ENCODE measurements at places on chromosomes 2 and 18.

DNA sequence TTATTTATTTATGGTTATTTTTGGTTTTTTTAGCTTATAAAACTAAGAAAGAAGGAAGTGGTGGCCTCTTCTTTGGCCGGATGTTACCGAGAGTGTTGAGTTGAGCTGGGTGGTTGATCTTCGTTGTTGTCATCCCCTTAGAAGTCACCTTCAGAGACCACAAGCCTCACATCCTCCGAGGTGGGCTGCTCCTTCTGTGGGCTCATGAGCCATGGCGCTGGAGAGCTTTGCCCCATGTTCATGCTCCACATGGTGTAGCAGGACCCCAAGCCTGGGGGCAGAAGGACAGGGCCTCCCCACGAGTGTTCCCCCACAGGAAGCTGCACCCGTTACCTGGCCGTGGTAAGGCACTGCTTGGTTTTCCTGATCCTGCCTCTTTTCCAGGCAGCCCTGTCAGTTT lies 23.4 kb downstream of the SNTG2 start:
- DNase-seq, result no peak

GRCh38 chr2:32647180-32647651 lies 19.4 kb downstream of the TTC27 start:
- no peak for DNase-seq

- no peak for DNase-seq
Observed at GRCh38 chr18:6328621-6329010, 86.1 kb downstream of the L3MBTL4 start.

DNA sequence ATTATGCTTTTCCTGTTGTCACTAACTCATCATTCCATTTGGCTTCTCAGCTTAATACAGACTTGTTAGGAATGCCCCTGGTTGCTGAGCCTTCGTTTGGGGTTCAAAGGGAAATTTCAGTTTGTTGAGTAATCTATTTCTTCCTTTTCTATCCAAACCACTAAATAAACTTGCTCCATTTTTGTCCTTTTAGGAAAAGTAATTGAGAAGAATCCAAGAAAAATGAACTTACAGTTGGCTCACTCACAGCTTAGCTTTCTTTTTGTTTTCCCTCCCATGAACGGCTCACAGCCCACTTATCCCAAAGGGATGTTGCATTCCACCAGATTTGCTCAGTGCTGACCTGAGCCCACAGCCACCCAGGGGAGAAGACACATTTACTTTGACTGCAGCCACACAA lies 73.9 kb downstream of the SOX11 start:
- no peak for DNase-seq

DNA sequence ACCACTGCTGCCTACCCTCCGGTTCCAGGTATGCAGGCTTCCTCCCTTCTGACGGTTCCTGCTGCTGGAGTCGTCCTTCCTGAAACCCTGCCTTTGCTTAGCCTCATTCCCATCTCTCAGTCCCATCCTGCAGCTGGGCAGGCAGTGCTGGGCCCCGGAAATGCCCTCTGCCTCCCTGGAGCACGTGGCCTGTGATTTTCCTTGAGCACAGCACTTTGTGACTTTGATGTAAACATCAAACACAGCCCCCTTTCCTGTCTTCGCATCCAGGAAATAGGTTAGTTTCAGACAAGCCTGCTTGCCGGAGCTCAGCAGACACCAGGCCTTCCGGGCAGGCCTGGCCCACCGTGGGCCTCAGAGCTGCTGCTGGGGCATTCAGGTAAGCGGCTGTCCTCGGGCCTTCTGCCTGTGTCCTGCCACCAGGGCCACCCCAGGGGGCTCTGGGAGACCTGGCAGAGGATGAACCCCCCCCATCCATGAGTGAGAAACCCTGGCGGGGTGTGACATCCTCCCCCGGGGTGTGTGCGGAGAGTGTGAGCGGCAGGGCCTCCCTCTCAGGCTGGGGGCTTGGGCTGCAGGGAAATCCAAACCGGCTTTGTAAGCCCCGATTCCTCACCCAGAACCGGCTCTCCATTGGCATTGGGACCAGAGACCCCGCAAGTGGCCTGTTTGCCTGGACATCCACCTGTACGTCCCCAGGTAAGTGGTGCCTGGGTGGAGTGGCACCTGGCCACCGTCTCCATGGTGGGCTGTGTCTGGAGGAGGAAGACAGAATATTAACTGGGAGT lies at the start of gene ZAP70:
TSS of gene ZAP70 (plus strand) at position 281 of the 788 bp plus-strand sequence. CDS start 10,461 bp downstream, outside the sequence.
- DNase-seq, result no peak

- no peak for DNase-seq
Observed at GRCh38 chr18:52367953-52368742, 28.2 kb downstream of the DCC start.

GRCh38 chr2:51441786-51442185 lies 409.9 kb upstream of the NRXN1 start:
- DNase-seq, result no peak

GRCh38 chr18:71352618-71353017 lies 1063.8 kb downstream of the SOCS6 start:
- DNase-seq, result no peak

DNA sequence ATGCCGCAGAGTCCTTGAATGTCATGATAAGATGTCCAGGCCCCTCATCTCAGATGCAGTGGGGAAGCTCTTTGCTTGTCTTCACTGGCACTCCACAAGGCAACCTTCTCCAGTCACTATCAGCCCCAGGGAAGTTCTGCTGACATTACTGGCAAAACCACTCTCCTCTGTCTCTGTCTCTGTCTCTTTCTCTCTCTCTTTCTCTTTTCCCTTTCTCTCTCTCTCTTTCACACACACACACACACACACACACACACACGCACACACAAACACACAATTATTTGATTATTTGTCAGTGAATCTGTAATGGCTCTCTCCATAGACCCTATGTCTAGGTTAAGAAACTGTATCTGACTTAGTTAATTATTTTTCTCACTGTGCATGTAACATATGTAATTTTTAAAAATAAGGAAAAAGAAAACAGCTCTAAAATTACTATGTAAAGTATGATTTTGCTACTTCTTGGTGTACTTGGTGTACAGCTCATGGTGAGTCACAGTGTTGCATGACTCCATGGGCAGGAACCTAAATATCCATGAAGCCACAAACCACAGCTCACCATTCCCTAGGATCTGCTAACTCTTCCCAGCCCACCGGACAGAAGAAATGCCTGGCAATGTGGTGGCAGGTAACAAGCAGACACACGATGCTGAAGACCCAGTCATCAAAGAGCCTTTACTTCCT lies 594.9 kb upstream of the ID2 start:
- DNase-seq, result peak; percentile 55

GRCh38 chr2:220674033-220674432 lies 898.1 kb downstream of the EPHA4 start:
- DNase-seq, result no peak

DNA sequence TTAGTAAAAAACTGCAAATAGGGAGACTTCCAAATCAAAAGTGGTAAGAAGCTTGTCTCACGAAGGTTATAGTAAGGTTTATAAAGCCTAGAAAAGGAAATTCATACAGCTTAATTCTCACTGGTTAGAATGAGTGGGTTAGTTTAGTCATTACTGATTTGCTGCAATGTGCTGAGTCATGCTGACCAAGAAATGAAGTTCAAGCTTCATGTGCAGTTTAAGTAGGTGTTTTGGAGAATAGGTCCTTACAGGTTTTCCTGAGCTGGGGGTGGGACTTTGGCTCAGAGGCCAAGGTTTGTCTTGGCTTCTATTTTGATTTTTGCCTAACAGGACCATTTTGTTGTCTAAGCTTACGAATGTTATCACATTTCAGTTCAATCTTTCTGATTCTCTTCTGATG lies 15.1 kb downstream of the CLIP4 start:
- DNase-seq, result no peak

- no peak for DNase-seq
Observed at GRCh38 chr2:42163444-42164045, 5.6 kb upstream of the EML4 start.

- DNase-seq, result no peak
Observed at GRCh38 chr2:136572335-136572734, 193.0 kb upstream of the THSD7B start.

- DNase-seq, result peak; percentile 14
Observed at GRCh38 chr18:61502472-61502871, 169.2 kb downstream of the CDH20 start.

DNA sequence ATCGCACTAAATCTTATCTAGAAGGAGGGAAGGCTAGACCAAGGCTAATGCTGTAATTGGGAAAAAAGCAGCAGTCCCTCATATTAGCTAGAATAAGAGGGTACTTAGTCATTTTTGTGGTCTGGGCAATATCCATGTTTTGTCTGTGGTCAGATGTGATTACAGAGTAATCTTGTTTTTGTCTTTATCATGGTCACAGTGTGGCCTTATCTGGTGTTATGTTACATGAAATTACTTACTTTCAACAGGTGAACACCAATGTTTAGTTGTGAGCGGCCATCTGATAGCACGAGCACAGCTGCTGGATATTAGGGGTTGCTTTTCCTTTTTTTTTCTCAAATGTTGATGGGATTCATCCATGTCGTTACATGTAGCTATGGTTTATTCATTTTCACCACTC lies 23.7 kb upstream of the PLEKHM3 start:
- peak; percentile 61 for DNase-seq

GRCh38 chr2:160375037-160375436 lies 118.6 kb downstream of the RBMS1 start:
- no peak for DNase-seq

DNA sequence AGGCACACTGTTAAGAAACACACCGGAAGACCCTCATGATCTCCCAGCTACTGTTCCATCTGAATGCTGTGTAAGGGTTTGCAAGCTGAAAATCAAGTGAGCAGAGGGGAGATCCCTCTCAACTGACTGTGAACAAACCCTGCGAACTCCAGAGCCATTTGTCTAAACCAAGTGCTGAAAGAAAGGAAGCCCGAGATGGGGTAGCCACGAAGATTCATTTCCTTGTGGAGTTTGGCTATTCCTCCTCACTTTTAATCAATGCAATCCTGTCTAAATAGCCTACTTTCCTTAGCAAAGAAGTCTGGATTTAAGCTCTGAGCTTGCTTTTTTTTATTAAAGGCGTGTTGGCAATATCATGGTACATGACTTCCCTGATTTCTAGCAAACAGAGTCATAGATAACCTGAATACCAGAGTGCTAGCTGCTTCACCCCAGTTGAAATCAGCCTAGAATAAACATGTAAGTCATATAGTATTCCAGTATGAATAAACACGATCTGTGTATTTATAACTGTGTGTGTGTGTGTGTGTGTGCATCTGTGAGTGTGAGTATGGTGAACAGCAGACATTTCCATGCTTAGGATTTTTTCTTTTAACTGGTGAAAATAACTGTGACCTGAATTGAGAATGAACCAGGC lies 365.2 kb downstream of the ZNF521 start:
- DNase-seq, result peak; percentile 52

- DNase-seq, result no peak
Observed at GRCh38 chr18:14097761-14098160, 34.5 kb downstream of the ZNF519 start.

GRCh38 chr2:6072276-6072675 lies 380.1 kb downstream of the SOX11 start:
- DNase-seq, result no peak

DNA sequence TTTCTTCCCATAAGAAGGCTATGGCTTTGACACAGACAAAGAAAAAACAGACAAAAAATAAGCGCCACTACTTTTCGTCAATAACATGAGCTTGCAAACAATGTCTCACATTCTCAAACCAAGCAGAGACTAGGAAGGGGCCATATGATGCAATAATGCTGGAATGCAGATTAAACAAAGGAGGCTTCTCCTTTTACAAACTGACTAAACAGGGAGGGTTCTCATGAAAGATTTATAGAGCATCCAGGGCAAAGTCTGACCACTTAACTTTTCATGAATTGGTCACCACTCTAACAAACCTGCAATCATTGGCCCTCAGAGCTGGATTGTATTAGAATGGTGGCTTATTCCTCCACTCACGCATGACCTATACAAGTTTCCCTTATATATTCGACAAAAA lies 663.3 kb upstream of the CHAC2 start:
- peak; percentile 80 for DNase-seq

DNA sequence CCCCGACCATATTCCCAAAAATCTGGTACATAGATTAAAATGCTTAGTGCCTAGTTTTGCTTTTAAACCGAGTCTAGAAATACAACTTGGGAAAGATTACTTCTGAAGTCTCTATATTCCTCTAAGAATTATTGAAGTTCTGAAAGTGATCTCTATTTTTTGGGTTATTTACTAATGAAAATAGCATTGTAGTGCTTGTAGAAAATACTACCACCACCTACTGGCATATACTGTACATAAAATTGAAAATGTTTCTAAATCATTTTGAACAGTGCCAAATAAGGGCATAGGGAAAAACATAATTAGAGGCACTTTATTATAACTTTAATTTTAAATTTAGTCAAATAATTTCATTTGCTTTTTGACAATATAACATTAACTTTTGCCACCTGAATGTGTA lies 1399.6 kb upstream of the ZEB2 start:
- DNase-seq, result no peak

DNA sequence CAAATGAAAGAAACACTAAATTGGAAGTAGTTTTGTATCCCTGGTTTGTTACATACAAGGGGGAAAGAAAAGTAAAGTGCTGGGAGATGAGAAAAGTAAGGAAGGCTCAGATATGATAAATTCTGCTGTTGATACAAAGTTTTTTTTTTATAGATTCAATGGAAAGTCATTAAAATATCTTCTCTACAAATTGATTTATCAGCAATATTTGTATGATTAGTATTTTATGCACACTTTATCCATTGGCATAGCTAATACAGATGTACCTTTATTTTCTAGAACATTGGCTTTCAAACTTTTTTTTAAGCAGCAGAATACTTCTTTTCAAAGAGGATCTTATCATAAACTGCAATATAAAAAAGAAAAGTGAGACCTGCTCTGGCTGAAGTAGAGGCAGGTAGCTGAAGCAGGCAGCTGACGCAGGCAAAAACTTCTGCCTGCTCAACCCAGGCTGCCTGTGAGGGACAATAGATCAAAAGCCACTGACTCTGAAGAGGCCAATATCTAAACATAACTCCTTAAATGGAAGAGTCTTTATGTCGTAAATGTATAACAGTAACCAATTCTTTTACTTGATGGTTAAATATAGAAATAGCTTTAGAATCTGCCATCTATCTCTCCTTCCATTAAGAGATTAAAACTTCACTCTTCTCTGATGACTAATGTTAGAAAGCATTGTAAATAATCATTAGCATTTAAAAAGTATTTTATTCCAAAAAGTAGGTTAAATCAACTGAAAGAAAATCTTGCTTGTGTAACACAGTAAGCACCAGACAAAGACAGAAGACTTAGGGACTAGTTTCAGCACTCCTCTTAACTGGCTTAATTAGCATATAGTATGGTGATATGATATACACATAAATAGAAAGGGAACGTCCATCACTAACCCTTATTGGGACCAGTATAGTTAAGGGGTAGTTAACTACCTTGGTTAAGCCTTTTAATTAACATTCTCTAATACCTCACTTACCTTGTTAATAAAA lies 174.2 kb downstream of the SLC39A10 start:
- no peak for DNase-seq
